ENCODE measurements at places on chromosomes 3 and 15.

GRCh38 chr15:73052653-73053397 is 562 bp downstream of the NEO1 start:
- DNase-seq = peak; percentile 13

DNA sequence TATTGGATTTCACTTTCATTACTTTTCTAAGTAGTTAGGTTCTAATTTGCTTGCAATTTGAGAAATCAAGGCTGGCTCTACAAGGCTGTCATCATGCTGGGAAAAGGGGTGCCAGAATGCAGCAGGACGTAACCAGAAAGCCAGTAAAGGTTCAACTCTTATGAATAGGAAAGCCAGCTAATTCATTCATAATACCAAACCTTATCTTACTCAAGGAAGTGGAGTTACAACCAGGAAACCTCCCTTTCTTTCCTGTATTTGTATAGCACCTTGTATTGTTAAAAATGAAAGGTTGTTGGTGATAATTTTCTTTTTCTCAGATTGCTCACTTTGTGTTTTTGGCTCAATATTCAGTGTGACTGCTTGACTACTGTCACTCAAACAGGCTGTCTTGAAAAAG is 109.4 kb downstream of the FILIP1L start:
- no peak for DNase-seq

GRCh38 chr3:186823386-186823785 is 17.1 kb upstream of the RFC4 start:
- no peak for DNase-seq

GRCh38 chr3:45104715-45105711 is 41.2 kb downstream of the CDCP1 start:
- no peak for DNase-seq

- no peak for DNase-seq
Measured at GRCh38 chr15:83106994-83107840, at the start of gene TM6SF1. TM6SF1 (plus strand) TSS chr15:83107645; CDS start chr15:83107681, 36 bp downstream.

DNA sequence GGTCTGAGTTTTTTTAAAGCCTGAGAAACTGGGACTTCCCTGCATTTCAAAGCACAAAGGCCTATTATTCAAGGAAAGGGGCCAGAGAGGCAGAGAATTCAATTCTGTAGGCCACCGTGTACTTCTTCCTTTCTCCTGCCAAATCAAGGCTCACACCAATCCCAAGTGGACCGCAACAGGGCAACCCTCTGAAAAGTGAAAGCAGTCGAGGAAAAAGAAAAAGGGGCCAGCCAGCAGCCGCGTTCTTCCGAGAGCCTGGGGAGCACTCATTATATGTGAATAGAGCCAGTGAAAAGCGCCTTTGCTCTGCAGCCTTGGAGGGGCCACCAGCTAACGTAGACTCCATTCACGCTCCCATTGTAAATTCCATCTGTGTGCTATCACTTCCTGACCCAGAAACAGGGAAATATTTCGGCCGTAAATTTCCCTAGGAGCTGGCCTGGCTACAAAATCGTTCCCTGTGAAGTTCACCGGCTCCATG is 45.9 kb upstream of the THUMPD3 start:
- DNase-seq = no peak

DNA sequence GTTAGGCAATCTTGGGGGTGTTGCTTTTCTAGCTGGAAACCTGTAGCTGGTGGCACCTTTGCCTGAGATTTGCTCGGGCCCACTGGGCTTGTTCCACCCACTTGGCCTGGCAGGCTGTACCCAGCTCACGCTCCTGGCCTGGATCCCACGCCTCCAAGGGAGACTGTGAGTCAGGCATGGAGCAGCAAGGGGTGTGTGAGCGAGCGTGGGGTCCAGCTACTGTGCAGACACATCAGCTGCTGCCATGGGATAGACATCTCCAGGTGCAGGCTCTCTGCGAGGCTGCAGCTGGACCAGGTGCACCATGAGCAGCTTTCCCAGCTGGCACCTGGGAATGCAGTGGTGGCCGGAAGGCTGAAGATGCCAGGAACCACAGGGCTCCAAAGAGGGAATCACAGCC is 36.0 kb downstream of the NR1D2 start:
- DNase-seq = no peak

GRCh38 chr3:144431134-144431533 is 459.5 kb downstream of the DIPK2A start:
- DNase-seq = no peak

GRCh38 chr15:69897471-69898237 is 200.1 kb downstream of the TLE3 start:
- no peak for DNase-seq

DNA sequence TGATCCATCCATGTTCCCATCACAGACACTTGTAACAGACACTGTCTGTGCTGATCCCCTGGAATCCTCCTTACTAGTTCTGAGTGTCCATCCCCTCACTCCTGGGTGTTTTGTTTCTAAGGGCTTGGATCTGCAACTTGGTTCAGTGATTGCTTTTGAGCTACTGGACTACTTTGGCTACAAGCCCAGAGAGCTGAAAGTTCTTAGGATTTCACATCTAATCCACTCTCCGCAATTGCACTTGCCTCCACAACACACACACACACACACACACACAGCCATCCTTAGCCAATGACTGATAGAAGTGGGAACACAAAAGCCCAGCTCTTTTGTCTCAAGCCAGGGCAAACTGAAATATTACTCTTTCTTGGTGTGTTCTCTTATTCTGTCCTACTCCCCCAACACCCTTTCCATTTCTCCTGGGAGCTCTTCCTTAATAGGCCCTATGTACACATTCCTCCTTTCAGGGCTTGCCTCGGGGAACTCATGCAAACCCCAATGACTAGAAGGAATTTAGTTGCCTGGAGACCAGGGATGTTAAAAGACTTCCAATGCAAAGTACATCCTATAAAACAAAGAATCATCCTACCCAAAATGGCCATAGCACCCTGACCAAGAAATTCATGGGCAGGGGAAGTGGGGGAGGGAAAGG is 206.1 kb upstream of the UBE2E2 start:
- DNase-seq = no peak

GRCh38 chr3:22296601-22297000 is 545.6 kb upstream of the ZNF385D start:
- DNase-seq = no peak

DNA sequence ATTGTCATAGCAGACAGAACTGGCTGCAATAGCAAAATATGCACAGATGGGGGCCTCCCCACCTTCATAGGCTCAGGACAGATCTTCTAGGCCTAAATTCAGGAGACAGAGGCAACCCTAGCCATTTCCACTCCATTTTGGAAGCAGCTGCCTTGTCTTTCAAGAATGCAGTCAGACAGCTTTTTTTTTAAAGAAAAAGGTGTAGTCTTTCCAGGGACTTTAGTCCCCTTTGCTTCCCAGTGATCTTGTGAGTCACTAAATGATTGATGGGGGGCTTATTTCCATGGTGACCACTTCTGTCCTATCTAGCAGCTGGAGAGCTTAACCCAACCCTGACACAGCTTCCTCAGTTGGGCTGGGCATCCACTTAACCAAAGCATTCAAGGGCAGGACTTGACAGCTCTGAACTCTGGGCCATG is 165.9 kb downstream of the TPRG1 start:
- DNase-seq = no peak

DNA sequence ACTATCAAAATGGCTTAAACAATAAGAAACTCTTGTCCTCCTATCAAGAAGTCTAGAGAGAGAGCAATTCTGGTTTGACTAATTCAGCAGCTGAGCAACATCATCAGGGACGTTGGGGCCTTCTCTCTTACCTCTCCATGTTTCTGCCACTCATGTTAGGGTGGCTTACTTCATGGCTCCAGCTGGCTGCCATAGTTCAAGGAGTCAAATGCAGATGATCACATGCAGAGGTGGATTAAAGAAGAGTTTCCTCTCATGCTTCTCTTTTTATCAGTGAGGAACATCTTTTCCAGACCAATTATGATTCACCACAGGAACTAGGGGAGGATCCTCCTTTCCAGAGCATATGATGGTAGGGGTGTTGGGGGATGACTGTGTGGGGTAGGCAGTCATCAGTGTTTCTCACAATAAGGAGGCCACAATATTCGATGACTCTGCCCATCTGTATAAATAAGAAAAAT is 45.5 kb downstream of the NEK11 start:
- DNase-seq = no peak

DNA sequence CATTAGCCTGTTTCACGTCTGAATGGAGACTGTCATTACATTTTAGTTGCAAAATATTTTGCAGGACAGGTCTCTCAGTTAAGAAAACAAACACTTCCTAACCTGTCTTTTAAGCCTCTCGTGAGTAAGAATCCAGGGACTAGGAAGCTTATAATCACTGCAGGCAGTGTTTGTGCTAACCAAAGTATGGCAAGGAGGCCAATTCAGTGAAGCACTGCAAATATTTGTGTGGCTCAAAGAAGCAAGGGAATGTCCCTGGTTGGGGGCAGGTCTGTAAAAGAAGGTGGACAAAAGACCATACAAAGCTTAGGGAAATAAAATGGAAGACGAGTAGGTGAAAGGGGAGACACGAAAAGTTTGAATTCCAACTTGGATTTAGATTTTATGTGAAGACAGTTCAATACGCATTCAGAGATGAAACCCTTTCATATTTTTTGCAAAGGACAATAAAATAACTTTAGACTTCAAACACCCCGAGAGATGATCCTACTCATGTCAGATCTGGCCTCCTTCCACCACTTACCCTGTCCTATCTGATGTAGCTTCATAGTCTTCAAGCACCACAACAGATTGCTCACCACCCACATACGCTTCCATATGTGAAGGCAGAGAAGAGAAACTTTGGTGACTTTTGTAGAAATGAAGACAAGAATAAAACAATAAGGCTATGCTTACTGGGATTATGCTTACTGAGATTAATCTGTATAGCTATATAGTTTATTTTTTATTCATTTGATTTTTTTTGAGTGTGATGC is 240.9 kb downstream of the TUSC7 start:
- DNase-seq = no peak

GRCh38 chr3:172209333-172210321 is 170.2 kb downstream of the FNDC3B start:
- no peak for DNase-seq
